ENCODE measurements at places on chromosomes 13 and 19.

- peak; percentile 66 for DNase-seq
Observed at GRCh38 chr19:16896146-16897028, 7.6 kb downstream of the F2RL3 start.

DNA sequence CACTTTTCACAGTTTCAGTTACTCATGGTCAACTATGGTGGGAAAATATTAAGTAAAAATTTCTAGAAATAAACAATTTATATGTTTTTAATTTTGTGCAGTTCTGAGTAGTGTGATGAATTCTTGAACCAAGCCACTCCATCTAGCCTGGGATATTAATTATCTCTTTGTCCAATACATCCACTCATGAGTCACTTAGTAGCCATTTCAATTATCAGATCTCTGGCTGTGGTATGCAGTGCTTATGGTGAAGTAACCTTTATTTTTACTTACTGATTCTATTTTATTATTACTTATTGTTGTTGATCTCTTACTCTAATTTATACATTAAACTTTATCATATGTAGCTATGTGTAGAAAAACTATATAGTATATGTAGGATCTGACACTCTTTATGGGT, 128.9 kb upstream of the KLHL1 start:
- no peak for DNase-seq

- DNase-seq = no peak
Observed at GRCh38 chr13:41554180-41554579, 96.8 kb downstream of the RGCC start.

- DNase-seq = peak; percentile 86
Observed at GRCh38 chr19:41339936-41340335, 13.8 kb downstream of the TGFB1 start.

DNA sequence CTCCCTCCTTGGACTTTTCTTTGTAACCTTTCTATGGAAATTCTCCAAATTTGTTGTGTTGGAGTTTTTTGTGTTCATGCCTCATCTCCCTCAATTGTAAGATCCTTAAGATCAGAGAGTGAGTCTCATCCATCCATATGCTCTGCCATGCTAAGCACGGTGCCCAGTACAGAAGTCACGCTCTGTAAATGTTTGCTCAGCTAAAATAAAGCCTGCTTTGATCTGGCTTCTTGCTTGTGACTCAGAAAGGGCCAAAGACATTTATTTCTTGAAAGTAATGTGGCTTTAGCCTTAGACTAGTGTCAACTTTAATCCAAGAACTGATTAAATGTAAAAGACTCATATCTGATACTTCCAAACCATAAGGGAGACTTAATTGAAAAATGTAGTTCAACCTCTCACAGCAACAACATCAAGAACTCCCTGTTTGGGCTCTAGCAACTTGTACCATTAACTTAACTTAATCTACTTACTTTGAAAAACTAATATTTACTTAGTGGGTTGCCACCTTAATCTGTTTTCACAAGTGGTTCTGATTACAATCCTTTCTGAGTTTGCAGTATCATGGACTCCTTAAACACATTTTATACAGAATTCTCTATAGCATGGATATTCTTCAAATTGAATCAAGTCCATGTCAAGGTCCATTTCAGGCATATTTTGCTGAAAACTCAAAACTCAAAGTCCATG, 100.2 kb downstream of the KL start:
- no peak for DNase-seq

DNA sequence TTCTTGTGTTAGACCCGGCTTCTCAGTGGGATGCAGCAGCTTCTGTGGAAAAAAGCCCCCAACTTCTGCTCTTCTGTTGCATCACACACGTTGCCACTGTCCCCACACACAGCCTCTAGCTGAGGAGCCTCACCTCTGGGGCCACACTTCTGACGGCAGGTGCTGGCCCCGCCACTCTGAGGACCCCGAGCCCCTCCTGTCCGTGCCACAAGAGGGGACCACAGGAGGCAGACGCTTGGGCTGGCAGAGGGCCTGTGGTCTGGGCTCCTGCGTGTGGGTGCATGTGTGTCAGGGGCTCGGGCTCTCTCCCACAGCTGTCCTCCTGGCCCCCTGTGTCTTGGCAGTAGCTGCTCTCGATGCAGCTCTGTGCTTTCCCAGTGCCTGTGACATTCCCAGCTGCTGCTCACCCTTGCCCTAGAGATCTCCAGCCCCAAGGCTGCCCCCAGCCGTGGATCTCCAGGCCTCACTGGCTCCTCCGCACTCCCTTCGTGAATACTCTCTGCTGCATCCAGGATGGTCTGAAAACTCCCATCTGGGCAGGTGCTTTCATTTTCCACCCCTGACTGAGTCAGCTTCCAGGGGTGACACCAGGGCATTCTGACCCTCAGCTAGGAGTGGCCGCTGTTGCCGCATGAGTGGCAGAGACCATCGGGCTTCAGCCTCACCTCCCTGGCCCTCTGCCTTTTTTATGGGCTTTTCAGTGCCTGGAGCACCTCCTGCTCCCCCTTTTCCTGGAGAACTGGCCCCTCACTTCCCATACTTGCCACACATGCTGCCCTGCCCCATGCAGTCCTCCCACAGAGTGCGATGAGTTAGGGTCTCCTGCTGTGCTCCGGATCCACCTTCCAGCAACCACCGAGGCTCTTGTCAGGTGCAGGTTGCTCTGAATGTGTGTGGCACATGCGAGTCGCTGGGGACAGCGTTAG, 13.7 kb downstream of the MAU2 start:
- no peak for DNase-seq

DNA sequence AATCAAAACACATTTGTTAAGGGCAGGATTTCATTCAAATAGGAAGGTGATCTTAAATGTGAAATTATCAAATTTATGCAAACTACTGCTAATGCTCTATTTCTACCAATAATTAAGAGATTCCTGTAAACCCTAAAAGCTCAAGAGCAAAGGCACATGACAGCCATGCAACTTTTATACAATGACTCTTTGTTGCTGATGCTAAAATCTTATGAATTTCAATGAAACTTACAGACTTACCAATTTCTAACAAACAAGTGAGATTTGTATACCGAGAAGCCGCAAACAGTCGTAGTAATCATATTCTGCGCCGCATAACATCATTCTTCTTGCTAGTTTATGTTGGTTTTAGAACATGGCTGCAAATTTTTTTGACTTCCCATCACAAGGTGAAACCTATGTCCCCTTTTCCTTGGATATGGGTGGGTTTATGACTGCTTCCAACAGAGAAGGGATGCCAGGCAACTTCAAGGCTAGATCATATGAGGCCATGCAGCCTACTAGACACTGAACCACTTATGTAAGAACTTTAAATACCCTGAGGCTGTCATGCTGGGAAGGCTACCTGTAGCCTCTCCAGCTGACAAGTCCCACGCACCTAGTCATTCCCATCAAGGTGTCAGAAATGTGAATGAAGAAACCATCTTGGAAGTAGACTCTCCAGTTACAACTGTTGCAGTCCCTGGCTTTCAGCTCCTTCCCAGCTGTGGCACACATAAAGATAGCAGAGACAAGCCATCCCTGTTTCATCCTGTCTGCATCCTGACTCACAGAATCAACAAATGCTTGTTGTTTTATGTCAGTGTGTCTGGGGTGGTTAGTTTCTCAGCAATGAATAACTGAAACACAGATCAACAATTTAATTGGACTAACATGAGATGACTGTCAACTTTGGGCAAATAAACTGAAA, 42.0 kb downstream of the LNX2 start:
- DNase-seq = peak; percentile 80
